ENCODE measurements at places on chromosomes 1 and 21.

- no peak for DNase-seq
Observed at GRCh38 chr1:162303004-162303344, 73.7 kb downstream of the SPATA46 start.

DNA sequence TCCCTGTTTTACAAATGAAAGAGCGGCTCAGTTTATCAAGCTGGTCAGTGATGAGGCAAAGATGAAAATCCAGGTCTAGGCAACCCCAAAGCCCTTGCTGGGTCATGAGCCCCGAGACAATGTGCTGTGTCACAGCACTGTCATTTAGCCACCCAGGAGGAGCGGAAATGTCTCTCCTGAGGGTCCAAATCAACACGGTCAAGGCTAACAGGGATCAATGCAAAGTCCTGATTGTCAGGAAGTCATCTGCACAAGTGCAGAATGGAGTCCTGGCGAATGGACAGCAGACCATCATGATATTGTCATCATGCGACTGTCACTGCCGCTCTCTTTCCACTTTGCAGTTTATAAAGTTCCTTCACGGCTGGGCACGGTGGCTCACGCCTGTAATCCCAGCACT lies 30.2 kb downstream of the NCMAP start:
- no peak for DNase-seq

- no peak for DNase-seq
Observed at GRCh38 chr1:41020654-41021053, 871 bp downstream of the SLFNL1 start.

- no peak for DNase-seq
Observed at GRCh38 chr1:19468397-19468956, 16.9 kb downstream of the CAPZB start.

DNA sequence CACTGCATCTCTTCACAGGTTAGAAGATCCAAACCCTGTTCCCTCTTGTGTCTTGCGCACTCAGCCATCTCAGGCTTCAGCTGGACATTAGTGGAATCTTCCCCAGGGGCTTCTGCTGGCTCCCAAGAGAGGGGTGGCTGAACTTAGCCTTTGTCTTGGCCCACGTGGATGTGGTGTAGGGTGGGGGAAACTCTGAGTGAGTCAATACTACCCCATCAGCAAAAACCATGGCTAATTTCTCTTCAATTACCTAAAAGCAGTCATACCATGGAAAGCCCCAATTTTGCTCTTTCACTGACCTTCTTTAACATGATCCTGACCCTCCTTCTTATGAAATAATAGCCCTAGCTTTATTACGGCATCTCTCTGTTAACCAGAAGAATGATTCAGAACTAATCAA lies 72.5 kb upstream of the RAB3GAP2 start:
- no peak for DNase-seq

- DNase-seq: no peak
Observed at GRCh38 chr1:32623775-32624174, 26.6 kb downstream of the ZBTB8OS start.

- DNase-seq: no peak
Observed at GRCh38 chr21:45761704-45762103, 118.2 kb downstream of the PCBP3 start.

DNA sequence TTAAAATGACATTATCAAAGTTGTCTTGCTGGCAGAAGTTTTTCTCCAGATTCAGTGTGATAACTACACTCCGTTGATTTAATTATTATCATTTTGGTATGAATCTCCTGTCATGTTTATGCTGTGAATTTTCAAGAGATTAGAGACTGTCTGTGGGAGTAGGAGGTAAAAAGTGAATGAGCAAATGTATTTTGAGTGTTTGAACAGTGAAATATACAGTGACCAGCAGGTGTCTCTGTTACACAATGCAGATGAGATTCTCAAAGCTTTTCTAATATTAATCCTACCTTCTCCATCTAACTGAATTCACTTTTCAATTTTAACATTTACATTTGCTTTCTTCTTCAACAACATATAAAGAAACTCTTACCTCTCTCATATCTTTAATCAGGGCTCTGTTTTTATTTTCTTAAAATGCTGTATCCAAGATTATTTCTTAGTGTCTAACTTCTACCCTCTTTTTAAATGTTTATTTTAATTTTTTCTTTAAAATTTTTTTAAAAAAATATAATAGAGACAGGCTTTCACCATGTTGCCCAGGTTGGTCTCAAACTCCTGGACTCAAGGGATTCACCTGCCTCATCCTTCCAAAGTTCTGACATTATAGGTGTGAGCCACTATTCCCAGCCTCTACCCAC lies 20.9 kb upstream of the HSPA13 start:
- DNase-seq: no peak

Data from left hindlimb (tissue), 1 donor.